ENCODE measurements at places on chromosomes 5 and 9.
A peak's percentile ranks its signal among the peaks of the same experiment; 100 is the strongest.

DNA sequence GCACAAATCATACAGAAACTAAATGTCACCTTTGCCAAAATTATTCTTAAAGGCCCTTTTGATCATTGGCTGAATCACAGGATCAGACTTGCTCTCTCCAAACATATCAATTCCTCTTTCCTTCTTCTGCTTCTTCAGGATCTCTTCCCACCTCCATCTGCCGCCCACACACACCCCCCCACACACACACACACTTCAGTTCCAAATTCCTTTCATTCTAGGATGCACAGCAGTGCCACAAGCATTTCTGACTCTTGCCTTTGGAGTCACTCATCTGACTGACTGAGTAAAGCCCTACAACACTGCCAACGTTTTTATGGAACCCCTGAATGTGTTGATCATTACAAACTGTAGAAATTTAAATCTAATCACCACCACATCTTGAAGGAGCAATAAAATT lies 22.9 kb downstream of the DNAH5 start:
- DNase-seq: no peak

DNA sequence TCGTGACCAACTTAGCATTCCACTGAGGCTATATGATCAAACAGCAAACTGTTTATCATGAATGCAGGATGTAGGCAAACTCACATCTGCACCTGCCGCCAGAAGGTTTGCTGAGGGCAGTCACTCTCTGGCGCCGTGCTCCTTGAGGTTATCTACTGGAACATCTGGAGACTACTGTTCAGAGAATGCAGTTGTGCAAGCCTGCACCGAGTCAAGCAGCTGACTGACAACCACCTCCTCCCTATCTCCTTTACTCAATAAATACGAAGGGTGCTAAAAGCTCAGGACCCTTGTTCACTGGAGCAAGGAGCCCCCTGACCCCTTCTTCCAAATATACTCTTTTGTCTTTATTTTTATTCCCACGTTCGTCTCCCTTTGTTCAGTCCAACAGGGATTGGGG lies 27.1 kb downstream of the CCDC125 start:
- no peak for DNase-seq

- DNase-seq: no peak
Observed at GRCh38 chr9:107387409-107387808, 102.2 kb downstream of the KLF4 start.

DNA sequence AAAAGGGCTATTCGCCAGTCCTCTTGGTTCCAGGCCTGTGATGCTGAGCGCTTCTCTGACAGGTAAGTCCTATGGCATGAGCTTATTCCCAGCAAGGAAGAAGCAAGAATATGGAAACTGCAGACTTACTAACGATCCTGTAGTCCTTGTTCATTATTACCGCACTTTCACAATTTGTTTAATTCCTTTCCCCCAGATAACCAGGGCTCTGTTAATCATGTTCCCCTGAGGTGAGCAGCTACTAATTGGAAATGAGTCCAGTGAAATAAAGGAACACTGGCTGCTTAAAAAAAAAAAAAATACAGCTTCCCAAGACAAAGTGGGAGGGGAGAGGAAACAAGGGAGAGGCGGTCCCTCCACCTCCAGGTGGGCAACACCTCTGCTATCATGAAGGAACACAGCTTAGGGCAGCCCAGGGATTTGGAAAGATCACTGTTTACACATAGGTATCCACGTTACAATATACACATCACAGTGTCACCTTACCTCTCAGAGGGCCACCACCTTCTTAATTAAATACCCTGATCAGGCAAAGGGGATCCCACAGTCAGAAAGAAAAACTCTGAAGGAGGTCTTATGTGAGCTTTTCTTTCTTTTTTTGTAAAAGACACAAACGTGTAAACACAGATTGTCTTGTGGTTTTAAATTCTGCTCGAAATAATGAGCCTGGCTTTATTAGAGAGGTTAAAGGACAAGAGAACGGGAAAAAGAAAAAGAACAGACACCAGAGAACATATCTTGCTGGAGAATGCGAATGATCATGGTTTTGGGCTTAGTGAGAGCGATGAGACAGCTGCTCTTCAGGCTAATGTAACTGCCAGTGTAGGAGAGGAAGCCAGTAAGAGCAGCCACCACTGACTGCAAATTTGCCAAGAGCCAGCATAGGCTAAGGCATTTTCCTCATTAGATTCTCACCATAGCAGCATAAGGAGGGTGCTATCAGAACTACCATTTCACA lies 258.6 kb downstream of the CRB2 start:
- no peak for DNase-seq

DNA sequence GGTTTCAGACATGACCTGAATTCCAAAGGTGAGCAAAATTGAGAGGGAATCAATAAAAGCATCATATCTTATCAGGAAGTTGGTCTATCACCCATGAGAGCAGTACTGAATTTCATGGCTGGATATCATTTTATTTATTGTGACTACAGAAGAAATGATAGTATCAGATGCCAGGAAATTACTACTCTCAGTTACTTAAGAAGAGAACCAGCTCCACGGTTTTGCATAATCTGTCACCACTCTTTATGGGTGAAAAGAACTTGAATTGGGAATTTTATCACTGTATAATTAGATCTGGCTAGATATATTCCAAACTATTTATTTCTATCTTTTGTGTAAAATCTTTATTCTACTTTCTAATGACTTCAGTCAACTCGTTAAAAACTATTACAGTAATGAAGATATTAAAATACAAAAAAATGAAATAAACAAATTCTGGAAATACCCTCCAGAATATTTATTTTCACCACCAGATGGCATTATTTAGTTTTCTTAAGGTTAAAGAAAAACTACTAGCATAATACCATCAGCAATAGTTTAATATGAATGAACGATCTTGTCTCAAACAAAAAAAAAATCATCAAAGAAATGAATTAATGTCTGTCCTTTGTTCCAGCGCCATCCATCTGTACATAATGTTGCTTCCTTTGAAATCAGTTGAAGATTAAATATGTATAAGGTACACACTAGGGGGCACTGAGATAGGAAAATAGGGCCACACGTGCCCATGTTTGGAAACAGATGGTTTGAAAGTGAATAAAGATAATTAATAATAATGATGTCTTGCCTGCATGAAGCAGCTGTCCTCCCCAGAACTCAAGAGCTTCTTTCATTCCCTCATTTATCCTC lies 84.7 kb upstream of the SLCO6A1 start:
- no peak for DNase-seq

- no peak for DNase-seq
Observed at GRCh38 chr9:87346061-87346665, 151.5 kb upstream of the DAPK1 start.

DNA sequence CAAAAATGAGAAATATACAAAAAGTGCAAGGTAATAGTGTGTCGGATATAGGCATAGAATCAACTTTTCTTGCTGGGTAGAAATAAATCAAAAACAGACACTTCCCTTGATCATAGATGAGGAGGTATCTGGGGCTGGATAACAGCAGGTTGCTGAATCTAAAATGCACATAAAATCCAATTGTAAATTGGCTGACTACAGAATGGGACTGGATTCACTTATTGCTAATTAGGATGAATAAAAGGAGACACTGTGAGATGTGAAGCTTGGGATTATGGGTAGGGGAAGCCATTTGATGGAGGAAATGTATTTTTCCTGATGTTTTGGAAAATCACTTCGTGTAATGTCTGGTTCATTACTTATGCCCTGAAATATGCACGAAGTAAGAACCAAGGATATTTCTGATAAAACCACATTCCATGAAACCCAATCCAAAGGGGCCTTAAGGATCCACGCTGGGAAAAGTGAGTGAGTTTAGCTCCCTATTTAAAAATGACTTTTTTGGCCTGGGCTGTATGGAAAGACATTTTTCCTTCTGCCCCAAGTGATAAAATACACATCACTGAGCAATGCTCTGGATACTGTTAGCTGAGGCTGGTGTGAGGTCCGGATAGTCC lies 136.1 kb downstream of the MARCHF11 start:
- DNase-seq: no peak

- DNase-seq: no peak
Observed at GRCh38 chr5:160685695-160686094, 166.3 kb downstream of the ATP10B start.

- no peak for DNase-seq
Observed at GRCh38 chr5:10626473-10627013, 62.7 kb downstream of the ANKRD33B start.

- no peak for DNase-seq
Observed at GRCh38 chr5:112649882-112650281, 87.8 kb upstream of the APC start.

GRCh38 chr5:91311697-91312501 lies 71.2 kb downstream of the ARRDC3 start:
- peak; percentile 63 for DNase-seq

DNA sequence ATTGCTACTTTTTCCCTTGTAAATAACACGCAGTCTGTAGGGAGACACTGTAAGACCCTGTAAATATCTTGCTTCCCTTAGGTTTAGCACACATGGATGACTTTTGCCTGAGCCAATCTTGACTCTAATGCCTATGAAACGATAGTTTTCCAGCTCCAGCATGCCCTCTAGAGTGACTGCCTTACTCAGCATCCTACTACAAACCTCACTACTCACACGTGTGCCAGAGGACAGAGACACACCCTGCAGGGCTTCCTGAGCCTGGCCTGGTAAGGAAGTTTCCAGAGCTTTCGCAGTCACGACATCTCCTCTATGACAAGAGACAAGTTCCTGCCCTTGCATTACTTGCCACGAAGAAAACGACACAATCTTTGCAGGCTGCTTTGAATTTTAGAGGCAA lies 138.1 kb downstream of the ATPSCKMT start:
- no peak for DNase-seq

- DNase-seq: no peak
Observed at GRCh38 chr9:137685035-137685740, 66.4 kb downstream of the EHMT1 start.

DNA sequence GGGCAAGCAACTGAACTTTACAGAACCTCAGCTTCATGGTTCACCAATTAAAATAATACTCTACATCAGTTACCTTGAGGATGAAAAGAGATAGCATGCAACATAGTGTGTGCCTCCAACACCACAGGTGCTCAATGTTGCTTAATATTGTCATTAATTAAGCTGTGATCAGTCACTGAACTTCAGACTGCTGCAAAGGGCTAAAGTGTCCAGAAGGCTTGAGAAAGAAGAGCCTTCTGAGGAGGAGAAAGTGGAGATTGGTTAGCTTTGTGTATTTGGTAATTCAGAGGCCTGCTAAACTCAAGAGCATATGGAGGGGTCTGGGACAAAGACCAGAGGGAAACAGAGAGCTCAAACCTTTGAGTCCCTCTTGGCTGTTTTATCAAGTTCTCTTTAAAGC lies 66.3 kb upstream of the SELENOP start:
- DNase-seq: no peak

DNA sequence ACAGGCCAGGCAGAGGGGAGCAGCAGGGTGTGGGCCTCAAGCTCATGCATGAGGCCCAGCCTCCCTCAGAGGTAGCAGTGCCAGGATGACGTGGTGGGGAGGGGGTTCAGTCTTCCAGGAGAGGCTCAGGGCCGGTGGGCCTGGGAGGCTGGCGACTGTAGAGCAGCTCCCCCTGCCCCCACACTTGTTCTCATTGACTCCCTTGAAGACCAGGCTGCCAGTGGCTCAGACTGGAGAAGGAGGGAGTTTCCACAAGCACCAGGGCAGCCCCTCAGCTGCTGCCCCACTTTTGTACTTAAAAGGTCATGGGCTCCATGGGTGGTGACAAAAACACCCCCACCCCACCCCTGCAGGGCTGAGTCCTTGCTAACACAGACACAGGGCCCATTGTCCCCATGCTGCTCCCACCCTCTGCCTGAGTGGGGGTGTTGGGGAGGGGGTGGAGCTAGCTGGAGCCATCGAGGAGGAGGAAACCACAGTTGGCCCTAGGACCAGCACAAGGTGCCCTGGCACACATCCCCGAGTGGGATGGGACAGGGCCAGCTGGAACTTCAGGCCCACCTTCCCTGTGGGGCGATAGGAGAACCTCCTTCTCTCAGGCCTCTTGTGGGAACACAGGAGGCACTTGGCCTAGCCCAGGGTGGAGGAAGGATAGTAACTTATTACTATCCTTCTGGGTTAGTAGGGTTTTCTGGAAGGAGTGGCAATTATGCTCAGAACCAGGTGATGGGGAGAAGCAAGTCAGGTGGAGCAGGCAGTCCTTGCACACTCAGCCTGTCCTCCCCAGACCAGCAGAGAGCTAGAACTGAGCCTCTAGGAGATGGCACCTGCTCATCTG lies 10.7 kb downstream of the PDLIM4 start:
- no peak for DNase-seq

DNA sequence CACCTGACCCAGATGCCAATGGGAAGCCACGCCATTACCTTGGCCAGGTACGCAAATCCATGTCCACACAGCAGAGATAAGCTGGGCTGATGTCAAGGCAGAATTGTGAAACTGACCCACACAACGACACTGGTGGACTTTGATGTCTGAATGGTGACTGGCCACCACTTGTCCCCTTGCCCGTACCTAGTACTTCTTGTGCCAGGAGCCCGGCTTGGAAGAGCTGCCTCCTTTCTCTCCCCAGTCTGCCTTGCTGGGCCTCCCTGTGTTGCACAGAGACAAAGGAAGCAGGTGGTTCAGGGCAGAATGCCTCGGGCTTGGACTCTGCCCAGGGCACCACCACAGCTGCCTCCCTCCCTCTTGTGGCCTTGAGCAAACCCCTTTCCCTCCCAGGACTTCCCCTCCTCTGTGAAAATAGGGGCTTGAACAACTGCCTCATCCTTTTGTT lies 23.3 kb downstream of the PTGES2 start:
- no peak for DNase-seq

DNA sequence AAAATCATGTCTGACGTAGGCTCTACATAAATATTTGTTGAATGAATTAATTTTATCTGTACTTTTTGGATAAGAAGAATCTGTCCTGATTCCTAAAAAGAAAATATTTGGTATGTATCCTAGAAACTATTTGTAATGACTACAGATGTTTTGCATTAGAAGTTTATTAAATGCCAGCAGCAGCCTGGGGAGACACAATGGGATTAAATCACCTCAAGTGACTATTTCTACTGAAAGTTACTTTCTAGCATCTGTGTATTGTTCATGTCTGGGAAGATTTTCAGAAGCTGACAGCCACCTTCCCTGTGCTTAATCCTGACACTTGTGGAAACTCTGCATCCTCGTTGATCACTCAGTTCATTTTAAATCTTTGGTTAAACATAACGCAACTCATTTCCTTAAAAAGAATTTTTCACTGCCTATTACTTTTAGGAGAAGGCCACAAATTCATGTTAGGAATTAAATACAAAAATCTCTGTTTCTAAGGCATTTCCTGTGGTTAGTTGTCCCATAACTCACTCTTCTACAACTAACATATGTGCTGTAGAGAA lies 209.3 kb upstream of the PPP1R2B start:
- no peak for DNase-seq

GRCh38 chr9:72875221-72875620 lies 77.6 kb downstream of the ALDH1A1 start:
- DNase-seq: no peak

GRCh38 chr9:135823036-135823435 lies 84.3 kb downstream of the CAMSAP1 start:
- DNase-seq: no peak

- no peak for DNase-seq
Observed at GRCh38 chr9:84061613-84062193, 81.1 kb downstream of the RMI1 start.

DNA sequence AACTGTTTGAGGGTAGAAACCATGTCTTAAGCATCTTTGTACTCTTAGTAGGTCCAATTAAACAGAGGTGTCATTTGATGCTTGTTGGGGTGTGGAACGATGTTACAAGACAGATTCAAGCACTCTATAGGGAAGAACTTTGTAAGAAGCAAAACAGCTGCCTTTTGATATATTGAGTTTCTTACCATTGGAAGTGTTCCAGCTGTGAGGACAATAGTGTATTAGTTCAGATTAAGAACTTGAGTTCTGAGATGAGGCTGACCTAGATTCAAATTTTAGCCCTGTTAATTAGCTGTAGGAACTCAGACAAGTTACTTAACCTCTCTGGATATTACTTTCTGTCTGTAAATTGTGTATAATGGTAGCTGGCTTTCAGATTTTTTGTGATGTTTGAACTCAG lies 19.6 kb upstream of the ZNF462 start:
- DNase-seq: no peak

Measured in stimulated activated CD8-positive, alpha-beta memory T cell treated with anti-CD3 and anti-CD28 coated beads, Interleukin-4, amount 100 ng/mL, for 4 hours (primary cell).